ENCODE measurements at places on chromosomes 4 and X. TPM values are rescaled to one million over a fixed set of nuclear protein-coding genes. Genes with fewer than 3 reads are reported as not detected.

The CT45A5 gene
- total RNA-seq: not detected

- no peak for DNase-seq
These were observed 811.3 kb downstream of the NLGN4X start for GRCh38 chrX:5417381-5417780.

DNA sequence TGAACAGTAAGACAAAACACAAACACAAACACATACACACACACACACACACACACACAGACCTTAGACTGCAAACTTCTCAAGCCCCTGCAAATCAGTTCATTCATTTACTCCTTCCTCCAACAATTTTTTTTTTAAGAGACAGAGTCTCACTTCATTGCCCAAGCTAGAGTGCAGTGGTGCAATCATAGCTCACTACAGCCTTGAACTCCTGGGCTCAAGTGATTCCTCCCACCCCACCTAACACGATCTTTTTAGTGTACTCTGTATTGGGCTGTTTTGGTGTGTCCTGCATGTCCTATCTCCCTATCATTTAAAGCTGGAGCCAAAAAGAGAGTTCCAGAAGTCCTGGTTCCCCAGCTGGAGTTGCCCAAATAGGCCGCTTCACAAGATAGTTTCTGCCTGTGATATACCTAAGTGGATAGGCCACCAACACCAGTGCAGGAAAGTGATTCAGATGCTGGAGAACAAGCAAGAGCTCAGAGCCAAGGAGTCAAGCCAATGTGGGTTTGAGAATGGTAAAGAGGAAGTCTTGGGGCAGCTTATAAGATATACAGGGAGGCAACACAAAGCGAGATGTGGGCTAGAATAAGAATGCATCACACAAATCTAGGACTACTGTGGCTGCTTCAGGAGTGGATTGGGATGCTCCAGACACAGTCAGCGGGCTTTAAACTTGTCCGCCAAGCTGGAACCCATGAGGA lies 85.4 kb upstream of the RAPGEF2 start:
- no peak for DNase-seq

DNA sequence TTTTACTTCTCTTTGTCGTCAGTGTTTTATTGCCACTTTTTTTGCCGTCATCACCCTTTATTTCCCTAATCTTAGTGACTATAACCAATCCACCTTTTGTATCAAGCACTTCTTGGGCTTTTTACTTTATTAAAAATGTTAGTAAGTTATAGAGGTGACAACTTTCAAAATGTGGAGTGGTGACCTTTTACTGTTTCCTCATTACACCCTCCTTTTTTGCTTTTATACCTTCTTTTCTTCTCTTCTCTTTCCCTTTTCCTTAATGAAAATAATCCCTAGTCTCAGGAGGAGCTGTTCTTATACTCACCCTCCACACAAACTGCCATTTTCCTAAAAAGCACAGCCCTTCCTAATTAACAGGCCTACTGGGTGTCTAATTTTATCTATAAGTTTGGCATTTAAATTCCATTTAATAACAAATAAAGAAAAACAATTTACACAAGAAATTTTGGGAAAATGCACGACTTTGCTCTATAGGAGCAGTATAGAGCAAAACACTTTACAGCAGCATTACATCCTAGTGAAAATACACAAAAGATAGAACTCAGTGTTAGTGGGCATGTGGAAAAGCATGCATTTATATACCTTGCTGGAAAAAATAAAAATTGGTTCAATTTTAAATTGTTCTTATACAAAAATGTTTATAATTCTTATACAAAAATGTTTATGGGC lies 27.3 kb downstream of the BBS12 start:
- DNase-seq: no peak

The PFKFB1 gene
- total RNA-seq: 0.89 TPM

DNA sequence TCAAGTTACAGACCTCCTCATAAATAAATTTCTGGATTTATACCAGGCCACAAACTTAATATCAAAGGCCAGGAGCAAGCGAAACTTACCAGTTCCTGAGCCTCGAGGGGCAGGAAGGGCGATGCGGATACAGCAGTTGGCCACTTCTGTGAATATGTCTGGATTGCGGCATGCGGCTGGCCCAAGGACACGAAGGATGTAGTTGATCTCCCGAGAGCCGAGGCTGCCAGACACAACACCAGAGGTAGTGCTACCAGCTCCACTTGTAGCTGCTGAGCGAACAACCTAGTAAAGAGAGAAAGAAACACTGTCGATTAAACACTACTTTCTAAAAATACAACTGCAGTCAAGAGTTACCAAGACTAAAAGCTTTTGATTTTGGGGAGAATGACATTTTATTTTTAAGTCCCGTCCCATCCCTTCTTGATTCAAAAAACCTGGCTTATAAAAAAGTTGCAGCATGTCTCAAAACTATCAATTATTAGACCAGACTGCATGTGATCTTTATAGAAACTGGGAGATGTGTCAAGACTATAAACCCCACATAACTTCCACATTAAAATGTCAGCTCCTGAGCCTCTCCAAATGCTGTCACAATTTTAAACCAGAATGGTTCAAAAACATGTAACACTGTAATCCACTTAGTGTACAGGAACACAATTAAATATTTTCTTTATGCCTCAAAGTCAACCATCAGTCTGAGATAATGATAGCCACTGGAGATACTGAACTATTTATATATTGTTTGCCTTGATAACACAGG lies 105.6 kb downstream of the HUWE1 start:
- DNase-seq: no peak

GRCh38 chrX:20217271-20217670 lies 49.4 kb downstream of the RPS6KA3 start:
- DNase-seq: no peak

The CFP gene
- 4.3 TPM for total RNA-seq

GRCh38 chr4:108556588-108557200 lies 63.7 kb upstream of the RPL34 start:
- no peak for DNase-seq

- no peak for DNase-seq
These were observed 39.8 kb downstream of the GPM6A start for GRCh38 chr4:175772170-175772705.

DNA sequence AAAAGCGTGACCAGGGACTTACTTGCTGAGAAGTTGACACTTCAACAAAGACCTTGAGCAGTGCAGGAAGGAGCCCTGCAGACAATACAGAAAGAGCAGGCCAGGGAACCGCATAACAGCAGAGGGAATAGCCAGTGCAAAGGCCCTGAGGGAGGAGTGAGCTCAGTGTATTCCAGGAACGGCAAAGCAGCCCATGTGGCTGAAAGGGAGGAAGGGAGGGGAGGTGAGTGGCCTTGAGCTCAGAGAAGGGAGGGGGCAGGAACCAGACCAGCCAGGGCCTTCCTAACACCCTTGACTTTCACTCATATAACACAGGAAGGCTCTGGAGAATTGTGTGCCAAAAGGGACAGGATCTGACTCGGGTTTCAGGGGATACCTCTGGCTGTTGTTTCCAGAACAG lies 112.2 kb downstream of the BCOR start:
- no peak for DNase-seq

DNA sequence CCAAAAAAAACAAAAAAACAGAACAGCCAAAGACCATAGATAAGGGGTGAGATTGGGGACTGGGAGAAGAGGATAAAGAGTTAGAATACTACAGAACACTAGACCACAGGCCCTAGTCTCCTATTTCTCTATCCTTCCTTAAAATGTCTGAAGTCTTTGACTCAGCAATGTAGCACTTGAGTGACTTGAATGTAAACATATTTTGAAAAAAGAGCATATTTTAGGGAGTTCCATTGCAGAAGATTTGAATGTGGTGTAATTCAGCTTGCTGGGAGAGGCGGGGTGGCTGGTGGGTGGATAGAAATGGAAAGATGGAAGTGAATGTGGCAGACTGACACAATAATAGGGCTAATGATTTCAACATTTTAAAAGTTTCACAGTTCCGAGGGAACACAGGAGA lies 144.9 kb downstream of the CHIC2 start:
- DNase-seq: no peak

DNA sequence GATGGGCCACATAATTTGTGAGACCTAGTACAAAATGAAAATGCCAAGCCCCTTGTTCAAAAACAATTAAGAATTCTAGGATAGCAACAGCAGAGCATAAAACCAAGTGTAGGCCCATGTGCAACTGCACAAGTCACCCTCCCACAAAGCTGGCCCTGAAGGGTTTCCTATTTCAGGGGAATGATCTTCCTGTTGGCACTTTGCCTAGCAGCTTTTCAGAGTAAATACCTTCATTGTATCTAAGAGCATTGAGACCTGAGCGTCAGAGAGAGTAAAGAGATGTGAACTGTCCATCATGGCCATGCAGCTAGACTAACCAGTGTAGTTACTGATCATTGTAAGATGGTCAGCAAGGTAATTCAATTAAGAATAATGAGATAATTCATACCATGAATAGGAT lies 113.6 kb downstream of the CNKSR2 start:
- no peak for DNase-seq

The NSUN7 gene
- total RNA-seq: 8.5 TPM

All from ureter (tissue), 1 donor.